Testis (tissue), 5 donors: ENCODE measurements at places on chromosomes 4 and X.

DNA sequence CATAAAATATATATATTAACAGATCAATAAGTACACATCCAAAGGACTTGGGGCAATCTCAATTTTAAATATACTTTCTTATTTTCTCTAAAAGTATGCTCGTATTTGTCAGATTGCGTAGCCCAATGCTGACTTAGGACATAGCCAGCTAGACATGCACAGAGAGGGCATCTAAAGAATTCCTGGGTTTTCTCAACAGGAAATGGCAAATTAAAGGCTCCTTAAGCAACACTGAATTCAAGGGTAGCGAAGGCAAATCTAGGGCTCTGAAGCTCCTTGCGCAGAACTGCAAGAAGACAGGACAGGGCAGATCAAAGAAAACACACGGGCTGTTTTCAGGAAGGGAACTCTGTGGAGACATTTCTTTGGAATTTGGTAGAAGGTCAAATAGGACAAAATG lies 94.6 kb upstream of the FTHL17 start:
- DNase-seq = no peak

DNA sequence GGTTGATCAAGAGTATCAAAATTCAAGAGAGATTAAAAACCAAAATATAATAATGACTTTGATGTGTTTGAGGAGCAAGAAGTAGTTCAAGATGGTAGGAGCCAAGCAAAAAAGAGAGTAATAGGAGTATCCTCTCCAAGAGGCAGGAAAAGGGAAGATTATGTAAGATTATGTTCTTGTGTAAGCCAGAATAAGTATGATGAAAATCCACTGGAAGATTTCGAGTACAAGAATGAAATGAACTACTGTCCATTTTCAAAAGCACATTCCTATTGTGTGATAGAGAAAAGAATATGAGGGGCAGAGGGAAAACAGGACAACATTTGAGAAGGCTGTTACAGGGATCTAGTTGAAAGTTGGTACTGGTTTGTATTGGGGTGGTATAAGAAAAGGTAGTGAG lies 659.6 kb upstream of the INTU start:
- no peak for DNase-seq

GRCh38 chrX:49041744-49042580 lies 1.2 kb downstream of the TFE3 start:
- no peak for DNase-seq

DNA sequence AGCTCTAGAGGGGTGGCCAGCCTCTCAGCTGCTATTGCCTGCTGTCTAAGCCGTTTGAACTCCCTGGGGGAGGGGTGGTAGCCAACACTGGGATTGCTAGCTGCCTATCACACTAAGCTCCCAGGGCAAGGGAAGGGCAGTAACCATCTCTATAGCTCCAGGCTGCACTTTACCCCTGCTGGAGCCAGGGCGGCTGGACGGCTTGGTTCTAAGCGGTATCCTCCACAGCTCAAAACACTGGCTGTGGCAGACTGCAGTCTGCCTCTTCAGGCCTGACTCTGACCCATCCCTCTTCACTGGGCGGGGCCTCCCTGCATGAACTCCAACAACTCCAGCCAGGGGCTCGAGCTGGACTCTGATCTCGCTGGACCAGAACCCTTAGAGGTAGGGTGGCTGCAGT lies 55.3 kb upstream of the GNRHR start:
- no peak for DNase-seq

DNA sequence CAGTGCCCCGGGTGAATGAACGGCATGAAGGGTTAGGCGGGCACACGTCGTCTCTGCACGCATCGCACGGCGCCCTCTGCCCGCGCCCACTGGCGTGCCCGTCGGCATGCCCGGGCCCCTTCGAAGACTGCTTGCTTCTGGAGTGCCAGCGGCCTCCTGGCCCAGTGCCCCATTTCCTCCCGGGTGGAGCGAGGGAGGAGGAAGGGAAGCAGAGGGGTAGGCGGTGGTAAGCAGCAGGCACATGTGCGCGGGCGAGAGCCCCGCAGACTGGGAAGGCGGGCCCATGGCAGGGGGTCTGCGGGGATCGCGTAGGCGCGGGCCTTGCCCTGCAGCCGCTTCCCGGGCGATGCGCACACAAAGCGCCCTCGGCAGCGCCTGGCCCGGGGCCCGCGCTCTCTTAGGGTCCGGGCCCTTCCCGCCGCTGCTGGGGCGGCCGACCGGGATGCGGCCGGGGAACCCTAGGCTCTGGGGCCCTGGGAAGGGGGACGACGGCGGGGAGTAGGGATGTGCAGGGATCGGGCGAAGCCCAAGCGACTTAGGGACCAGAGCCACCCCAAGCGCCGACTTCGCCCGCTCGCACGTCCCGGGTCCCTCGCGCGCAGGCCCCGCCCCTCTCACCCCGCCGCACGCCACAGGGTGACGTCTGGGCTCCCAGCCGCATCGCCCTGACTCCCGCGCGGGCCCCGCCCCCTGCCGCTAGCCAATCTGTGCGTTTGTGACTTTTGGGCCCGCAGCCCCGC lies 866 bp upstream of the EMD start:
- DNase-seq = peak; percentile 29

DNA sequence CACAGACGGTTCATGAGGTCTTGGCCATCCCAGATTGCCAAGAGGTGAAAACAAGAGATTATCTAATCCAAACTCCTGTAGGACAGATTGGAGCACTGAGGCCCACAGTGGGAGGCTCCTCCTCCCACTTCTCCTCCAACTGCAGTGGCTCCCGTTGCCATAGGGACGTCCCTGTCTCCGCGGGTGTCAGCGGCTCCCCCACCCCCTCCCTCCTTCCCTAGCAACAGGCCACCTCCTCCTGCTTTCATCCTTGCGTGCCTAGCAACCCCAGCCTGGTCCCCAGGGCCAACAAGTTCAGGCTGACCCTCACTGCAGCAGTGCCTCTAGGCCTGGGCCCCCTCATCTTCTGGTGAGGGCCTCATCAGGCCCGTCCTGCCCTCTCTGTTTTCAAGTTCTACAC lies 6.8 kb upstream of the IQSEC2 start:
- no peak for DNase-seq

GRCh38 chr4:155903453-155903852 lies at the start of gene TDO2:
TSS of gene TDO2 (plus strand) at chr4:155903696. CDS start at chr4:155903759, 63 bp downstream.
- DNase-seq = no peak

DNA sequence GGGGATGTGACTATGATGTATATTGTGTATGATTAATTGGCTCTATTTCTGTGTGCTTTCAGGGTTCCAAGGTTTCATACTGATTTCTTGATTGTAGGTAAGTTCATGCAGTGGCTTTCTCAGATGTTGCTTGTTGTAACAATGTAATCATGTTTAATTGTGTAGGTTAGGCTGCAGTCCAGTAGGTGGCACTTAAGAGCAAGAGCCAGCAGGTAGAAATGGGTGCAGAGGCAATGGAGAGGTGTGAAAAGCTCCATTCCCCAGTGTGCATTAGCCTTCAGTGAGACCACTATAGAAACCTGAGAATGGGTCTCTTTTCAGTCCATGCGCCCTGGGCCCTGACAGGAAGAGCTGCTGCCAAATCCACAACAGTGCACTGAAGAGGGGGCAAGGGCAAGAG lies 28.2 kb downstream of the DCAF12L2 start:
- peak; percentile 20 for DNase-seq

- no peak for DNase-seq
Measured at GRCh38 chr4:77699731-77700210, 94.2 kb downstream of the CXCL13 start.

DNA sequence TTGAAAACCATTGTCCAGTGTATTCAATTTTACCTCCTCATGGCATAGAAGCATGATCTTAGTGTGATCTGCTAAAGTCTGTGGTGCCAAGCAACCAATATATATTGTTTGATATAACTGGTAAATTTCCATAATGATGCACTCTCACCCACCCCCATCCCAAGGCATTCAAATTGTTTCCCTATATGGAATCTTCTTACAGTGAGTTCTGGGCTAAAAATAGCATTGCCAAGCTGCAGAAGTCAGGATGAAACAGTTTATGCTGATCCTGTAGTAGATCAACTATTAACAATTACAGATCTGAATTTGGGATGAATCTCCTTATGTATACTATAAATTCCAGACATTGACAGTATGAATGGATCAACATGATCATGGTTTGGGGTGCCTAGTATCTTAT lies 20.9 kb downstream of the FGF13 start:
- DNase-seq = no peak

DNA sequence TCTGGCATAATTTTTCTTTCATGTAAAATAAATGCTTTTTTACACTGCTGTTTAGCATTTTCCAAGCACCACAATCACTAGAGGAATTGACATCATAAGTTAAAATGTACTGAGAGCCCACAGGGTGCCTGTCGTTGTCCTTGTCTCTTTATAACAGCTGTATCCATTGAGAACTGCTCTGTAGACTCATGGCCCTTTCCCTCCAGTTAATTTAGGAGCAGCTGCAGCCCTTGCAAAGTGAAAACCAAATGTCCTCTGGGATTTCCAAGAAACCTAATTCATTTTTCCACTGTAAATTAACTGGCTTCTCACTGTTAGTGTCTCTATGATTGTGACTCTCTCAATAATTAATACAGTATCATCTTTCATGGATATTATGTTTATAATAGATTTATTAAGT lies 185.9 kb downstream of the SLC4A4 start:
- DNase-seq = no peak

DNA sequence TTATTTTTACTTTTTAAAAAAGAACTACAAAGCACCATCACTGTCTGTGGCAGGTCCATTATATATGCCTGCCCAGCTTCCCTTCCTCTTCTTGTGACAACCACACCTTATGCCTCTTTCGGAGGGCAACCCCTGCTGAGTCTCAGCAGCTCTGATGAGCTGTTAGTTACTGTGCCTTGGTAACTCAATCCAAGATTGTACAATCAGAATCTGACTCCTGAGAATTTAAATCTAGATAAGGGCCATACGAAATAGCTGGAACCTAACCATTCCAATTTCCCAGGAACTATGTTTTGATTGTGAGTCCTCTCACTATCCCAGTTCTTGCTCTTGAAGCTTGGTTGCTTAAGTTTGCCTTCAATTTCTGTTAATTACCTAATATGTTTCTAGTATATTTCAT lies 61.9 kb downstream of the ADAMTS3 start:
- no peak for DNase-seq

DNA sequence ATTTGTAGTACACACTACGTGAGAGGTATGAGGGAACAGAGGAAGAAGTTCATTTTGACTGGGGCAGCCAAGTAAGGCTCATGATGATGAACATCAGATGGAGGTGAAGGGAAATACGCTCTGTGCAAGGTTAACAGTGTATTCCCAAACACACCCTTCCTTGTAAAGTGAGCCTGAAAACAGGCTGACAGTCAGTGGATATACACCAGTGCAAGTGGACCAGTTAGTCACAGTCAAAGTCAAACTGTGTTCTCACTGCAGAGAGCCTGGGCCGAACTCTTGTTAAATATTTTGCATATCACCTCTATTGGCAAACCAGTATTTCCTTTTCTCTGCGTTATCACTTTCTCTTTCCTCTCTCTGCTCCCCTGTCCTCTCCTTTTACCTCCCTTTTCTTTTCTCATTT lies 23.4 kb upstream of the RHOH start:
- no peak for DNase-seq

GRCh38 chr4:141081921-141082395 lies 51.3 kb downstream of the RNF150 start:
- no peak for DNase-seq

DNA sequence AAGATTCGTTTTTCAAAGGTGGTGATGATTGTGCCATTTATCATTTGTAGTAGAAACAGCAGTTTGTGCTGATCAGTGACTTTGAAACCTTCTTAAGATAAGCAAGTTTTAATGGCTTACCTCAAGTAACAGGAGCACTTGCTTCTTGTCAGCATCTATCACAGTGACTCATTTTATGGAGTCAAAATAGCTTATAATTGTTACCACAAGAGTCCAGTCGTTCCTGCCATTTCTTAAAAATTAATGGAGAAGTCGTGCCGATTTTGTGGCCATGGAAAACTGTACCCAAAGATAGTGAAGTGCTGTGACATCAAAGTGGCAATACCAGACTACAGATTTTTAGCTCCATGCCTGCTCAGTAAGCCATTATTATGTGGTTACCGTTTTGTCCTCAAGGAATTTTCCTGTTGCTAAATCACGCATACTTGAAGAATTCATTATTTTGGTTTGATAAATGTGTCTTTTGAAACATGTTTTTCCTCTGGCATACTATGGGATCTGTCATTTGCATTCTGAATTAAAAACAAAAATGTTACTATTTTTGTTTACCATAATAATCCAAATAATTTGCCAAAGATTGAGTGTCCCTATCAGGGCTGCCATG lies 129.9 kb downstream of the CBR4 start:
- DNase-seq = no peak

GRCh38 chr4:124095621-124096020 lies 616.9 kb downstream of the ANKRD50 start:
- no peak for DNase-seq

GRCh38 chr4:118917582-118917981 lies 28.9 kb downstream of the SYNPO2 start:
- no peak for DNase-seq

GRCh38 chr4:159607809-159608208 lies 504.9 kb downstream of the RAPGEF2 start:
- no peak for DNase-seq
